Endothelial cell of umbilical vein (primary cell): ENCODE measurements at places on chromosomes 3 and 15. TPM values are rescaled to one million over a fixed set of nuclear protein-coding genes. Genes with fewer than 3 reads are reported as not detected.

DNA sequence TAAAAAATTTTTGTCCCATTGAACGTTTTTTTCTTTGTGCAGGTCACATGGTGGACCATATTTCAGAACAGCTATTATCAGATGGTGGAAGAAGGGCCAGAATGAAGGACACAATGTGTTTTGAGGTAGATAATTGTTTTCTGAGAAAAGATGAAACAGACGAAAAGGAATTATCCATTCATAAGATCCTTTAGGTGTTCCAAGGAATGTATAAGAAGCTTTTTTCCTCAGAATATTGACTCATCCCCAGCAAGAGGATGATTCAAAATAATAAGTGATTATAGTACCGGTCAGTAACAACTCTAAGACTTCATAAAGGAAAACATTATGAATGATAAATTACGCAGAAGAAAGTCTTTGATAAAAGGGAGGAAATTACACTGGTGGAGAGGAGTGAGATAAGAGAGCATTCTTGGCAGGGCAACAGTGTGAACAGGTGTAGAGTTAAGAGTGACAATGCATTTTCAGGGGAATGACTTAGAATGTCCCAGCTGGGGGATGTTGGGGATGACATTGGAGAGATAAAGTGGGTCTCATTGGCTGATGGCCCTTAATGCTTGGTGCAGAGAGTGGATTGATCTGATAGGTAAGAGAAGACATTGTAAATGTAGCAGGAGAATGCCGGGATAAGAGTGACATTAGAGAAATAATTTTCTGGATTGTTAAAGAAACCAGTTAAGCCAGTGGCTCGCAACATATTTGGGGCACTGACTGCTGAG is 27.0 kb upstream of the AQP9 start:
- DNase-seq = peak; percentile 58

The GAP43 gene
- 0.06 TPM in 1 of 2 replicates, not detected in the other for polyA plus RNA-seq

The SAMMSON gene
- polyA plus RNA-seq = not detected in 2 replicates

GRCh38 chr3:120497818-120498217 is 47.0 kb upstream of the FSTL1 start:
- no peak for DNase-seq

GRCh38 chr3:179852142-179852905 is 184.4 kb downstream of the PEX5L start:
- DNase-seq = peak; percentile 5

The ASB14 gene
- polyA plus RNA-seq = 0.01 TPM in 1 of 2 replicates, not detected in the other

The CHRNA3 gene
- polyA plus RNA-seq = not detected in 2 replicates

The GP5 gene
- 0.03 and 0.06 TPM in 2 replicates for polyA plus RNA-seq

The SLC6A20 gene
- not detected in 2 replicates for polyA plus RNA-seq

The ABI3BP gene
- polyA plus RNA-seq = 75.1 and 106 TPM in 2 replicates

The CASR gene
- not detected in 2 replicates for polyA plus RNA-seq

GRCh38 chr3:114624571-114625181 is 330.8 kb downstream of the TIGIT start:
- peak; percentile 97 for DNase-seq

DNA sequence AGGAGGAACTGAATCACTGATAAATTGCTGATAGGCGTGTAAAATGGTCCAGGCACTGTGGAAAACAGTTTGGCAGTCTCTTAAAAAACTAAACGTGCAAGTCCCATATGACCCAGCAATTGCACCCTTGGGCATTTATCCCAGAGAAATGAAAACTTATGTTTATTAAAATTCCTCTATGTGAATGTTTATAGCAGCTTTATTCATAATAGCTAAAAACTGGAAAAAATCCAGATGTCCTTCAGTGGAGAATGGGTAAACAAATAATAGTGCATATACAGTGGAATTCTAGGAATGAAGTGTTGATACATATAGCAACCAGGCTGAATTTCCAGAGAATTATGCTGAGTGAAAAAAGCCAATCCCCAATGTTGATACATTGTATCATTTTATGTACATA is 482.2 kb upstream of the PDZRN3 start:
- no peak for DNase-seq

DNA sequence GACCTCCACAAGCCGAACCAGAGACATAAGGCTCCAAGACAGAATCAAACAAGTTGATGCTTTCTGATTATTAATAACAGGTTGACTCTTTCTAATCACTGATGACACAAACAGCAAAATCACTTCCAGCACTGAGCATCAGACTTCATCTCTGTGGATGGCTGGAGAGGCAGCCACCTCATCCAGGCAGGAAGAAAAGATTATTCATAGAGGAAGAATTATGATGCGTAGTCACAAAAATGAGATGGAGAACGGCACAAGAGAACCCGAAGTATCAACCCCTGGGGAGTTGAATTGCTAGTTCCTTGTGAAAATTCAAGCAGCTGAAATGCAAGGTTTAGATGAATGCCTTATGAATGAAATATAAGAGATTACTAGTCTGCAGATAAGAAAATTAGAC is 49.9 kb upstream of the LMCD1 start:
- peak; percentile 10 for DNase-seq

GRCh38 chr3:46542801-46543201 is 23.3 kb downstream of the LRRC2 start:
- no peak for DNase-seq

- no peak for DNase-seq
These were observed 365.1 kb upstream of the SLCO3A1 start for GRCh38 chr15:91488452-91488851.

The GPR27 gene
- polyA plus RNA-seq = 0.03 TPM in 1 of 2 replicates, not detected in the other

- DNase-seq = no peak
These were observed 40.4 kb downstream of the CACNA1D start for GRCh38 chr3:53534676-53535400.

- DNase-seq = no peak
These were observed 74.0 kb downstream of the ADAMTS7 start for GRCh38 chr15:78737187-78737820.

The LRRC3B gene
- not detected in 2 replicates for polyA plus RNA-seq

- no peak for DNase-seq
These were observed 52.5 kb downstream of the CYP11A1 start for GRCh38 chr15:74314795-74315438.

The SYNPR gene
- polyA plus RNA-seq = not detected in 2 replicates
